RCC 7860 (cell line): ENCODE measurements at places on chromosomes 4 and X.
A peak's percentile ranks its signal among the peaks of the same experiment; 100 is the strongest.

- DNase-seq = peak; percentile 26
Observed at GRCh38 chrX:107659768-107660167, 31.5 kb downstream of the PRPS1 start.

DNA sequence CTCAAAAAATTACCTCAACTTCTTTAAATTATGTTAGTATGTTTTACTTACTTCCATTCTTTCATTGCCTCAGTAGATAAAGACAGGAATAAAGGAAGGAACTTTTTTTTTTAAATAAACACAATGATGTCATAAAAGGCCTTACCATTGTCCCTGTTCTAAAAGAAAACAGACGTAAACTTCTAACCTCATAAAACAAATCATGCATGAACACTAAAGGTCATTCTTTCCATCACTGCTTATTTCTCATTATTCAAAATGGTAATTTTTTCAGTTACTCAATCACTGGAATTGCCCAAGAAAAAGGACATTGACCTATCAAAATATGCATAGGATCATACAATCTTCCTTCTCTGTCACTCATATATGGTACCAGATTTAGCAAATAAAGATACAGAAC lies 32.2 kb upstream of the ARMCX2 start:
- DNase-seq = no peak

- no peak for DNase-seq
Observed at GRCh38 chr4:40199999-40200874, 3.4 kb downstream of the RHOH start.

GRCh38 chrX:13270360-13270759 lies 49.5 kb downstream of the ATXN3L start:
- no peak for DNase-seq

DNA sequence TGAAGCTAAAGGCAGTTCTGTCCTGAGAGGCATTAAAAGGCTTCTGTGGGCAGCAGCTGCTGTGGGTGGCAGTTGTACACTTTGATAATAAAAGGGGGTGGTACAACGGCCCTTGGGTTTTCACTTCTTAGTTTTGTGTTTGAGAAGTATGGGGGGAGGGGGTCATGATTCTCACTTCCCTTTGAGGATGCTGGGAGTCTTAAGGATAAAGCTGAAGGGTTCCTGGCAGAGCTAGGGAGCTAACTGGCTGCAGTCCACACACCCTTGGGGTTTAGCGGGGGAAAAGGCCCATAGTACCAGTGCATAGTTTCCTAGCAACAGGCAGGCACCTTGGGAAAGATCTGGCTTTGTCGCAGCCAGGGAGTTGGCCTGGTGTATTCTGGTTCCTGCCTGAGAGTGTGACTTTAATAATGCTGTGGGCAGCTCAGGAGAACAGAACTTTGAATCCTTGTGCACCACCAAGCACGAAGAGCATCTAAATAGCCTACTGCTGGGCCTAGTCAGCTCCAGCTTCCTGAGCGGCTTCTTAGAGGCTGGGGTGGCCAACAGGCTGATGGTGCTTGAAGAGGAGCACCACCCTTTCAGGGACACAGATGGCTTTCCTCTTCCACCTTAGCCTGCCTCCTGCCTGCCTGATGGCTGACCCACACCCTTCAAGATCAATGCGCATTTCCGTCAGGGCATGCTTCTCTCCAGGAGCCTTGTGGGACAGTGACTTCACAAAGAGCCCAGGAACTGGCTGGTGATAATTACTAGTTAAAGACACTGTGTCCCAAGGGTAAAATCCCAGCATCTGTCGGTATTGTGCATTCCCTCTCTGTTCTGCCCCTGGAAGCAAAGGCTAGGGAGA lies 12.5 kb downstream of the ZBTB33 start:
- DNase-seq = no peak

- DNase-seq = peak; percentile 6
Observed at GRCh38 chr4:180827232-180828009, 1415.8 kb upstream of the TENM3 start.

- no peak for DNase-seq
Observed at GRCh38 chr4:8328866-8329559, 59.5 kb downstream of the HTRA3 start.

DNA sequence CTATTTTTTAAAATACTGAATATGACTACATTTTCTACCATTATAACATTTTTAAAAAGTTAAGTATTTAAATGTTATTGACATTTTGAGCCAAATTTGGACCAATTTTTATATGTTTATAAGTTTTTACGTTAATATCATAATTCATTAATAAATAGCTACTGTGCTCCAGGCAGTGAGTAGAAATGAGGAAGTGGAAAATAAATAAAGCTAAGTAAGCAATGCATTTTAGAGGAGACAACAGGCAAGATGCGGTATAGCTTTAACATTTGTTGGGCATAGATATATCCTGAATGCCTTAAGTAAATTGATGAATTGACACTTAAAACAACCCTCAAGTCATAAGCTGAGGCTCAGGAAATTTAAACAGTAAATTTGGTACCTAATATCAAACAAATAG lies 474.8 kb downstream of the PCDH10 start:
- DNase-seq = no peak

DNA sequence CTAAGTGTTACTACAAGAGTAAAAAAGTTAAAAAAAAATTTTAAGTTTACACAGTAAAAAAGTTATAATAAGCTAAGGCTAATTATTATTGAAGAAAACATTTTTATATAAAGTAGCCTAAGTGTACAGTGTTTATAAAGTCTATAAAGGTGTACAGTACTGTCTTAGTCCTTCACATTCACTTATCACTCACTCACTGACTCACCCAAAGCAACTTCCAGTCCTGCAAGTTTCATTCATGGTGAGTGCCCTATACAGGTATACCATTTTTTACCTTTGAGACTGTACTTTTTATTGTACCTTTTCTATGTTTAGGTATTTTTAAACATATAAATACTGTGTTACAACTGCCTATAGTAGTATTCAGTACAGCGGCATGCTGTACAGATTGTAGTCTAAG lies 74.2 kb downstream of the TMEM165 start:
- no peak for DNase-seq

DNA sequence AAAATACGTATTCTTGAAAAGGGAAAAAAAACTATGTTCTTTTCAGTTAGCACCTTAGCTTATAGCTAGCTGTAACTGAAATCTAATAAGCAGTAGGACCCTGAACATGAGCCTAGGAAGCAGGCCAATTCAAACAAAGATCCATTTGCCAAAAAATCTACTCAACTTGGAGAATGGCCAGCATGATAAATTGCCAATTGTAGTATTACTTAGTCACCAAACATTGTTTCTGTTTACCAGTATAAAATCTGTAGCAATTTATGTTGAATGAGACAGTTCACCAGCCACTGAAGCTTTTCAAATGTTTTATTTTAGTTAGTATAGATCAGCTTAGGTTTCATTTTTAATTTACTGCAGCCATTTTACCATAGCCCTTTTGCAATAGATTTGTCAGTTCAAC lies 323.6 kb upstream of the DIPK2B start:
- no peak for DNase-seq

DNA sequence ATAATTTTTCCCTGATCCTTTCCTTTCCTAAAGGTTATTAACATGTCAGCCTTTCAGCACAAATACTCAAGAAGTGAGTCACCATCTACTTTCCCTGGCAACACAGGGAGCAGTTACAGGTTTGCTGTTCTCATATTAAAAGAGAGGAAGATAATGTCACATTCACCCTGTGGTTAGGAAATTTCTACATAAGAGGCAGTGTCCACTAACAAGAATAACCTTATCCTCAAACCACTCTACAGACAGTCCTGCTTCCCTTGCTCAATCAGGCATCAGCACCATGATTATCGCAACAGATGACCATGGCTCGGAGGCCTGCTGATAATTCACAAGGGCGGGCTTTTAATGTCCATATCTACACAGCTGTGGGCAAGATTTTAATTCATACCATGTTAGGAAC lies 30.9 kb downstream of the RNF150 start:
- DNase-seq = peak; percentile 45

DNA sequence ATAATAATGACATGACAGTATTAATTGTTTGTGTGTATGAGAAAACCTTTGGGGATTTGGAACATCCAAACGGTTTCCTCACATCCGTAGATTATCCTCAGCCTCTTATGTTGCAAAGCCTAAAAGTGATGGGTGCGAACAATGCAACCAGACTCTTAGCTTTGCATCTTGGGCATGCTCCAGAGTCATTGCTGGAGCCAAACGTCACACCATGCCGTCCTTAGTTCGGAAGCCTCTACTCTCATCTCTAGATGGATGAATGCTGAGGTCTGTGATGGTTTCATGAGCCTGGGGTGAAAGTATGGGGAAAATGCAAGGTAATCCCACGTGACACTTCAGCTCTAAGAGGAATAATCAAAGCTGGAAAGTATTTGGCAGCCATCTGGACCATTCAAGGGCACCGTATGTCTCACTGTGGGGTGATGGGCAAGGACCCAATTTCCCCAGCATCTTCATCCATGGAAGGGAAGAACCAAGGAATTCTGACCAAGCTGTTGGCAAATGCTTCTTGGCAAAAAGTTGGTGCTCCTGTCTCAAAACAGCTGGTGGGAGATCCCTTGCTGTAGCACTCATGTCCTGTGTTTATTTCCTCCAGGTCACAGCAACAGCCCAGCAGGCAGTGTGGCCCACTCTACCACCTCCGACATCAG lies 6.3 kb upstream of the RTL5 start:
- no peak for DNase-seq

- no peak for DNase-seq
Observed at GRCh38 chr4:177293208-177294033, 16.3 kb upstream of the NEIL3 start.

DNA sequence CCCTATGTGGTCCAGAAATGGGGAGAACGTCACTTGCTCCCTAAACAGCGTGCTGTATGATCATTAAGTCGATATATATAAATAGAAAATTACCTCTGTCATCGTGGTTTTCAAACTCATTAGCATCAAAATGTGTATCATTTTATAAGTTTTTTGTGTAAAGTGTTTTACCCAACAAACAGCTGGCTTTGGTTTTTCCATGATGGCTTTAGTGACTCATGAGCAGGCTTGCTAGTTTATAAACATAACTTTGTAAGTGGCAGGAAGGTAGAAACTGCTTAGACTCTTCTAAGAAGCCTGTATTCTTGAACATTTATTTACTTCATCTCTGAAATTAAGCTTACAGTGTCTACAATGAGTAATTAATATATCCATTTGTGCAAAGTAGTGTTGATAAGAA lies 108.4 kb upstream of the DIPK2B start:
- no peak for DNase-seq

DNA sequence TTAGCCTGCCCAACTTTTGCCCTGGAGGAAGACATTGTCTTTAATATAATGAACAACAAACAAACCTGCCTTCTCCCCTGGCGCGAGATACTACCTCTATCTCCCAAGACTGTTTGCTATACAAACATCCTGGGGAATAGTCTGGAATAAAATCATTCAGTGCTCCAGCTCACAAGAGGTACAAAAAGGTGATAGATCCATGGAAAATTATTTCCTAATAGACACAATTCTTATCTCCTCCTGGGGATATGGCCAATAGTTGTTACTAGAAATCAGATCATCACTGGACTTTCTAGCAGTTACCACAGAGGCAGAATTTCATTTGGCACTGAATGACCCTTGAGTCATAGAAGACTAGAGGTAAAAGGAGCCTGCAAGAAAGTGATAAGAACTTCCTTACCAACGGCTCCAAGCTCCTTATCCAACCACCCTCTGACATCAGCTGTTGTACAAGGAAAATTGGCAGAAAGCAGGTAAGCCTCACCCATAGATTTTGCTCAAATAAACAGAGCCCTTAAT lies 38.1 kb downstream of the MID1 start:
- peak; percentile 47 for DNase-seq

DNA sequence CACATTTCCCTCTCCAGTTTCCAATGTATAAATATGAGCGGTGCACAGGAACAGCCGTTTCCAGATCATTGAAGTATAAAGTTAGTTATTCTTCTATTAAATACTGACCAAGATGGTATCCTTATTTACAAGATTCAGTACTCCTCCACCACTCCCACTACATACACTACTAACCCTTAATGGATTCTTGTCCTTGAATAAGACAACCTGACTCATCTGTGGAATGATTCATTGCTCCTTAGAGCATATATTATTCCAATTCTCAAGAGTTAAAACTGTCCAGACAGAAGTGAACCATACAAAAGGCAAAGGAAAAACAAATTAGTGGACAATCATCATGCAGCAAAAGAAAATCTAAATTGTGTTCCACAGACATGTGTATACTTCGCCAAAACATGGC lies 373.3 kb downstream of the IDS start:
- peak; percentile 39 for DNase-seq

DNA sequence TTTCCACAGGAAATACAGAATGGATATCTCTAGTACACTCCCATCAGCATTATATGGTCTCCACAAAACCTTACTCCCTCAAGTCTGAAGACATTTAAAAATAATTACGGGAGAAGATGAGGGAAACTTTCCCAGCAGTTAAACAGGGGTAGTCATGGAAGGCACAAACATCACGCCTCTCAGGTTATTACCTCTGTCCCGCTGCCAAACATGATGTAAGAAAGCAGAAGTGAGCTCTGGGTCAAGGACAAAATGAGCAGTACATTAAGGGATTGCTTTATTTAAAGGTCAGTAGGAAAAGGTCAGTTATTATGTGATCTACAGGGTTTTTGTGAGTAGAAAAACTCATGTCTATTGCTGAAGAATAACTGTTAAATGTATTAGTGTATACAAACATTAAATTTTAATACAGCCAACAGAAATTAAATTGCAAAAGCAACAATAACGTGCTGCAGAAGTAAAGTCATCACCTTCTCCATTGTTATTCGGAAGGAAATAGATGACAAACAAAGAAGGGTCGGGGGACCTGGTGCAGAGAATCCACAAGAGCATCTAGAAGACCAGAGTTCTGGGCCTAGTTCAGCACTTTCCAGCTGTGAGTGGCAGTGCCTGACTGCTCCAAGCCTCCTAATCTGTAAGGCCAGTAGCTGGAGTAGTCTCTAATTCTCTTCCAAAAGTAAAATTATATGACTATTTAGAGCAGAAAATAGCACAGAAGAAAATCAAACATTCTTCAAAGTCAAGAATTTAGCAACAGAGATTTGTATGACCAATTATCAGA lies 171.2 kb downstream of the PPP3CA start:
- DNase-seq = no peak

- no peak for DNase-seq
Observed at GRCh38 chr4:85778632-85779131, 303.7 kb downstream of the ARHGAP24 start.

- peak; percentile 36 for DNase-seq
Observed at GRCh38 chrX:47030339-47030738, 47.9 kb upstream of the RGN start.

- no peak for DNase-seq
Observed at GRCh38 chrX:64195862-64196261, 9.6 kb downstream of the AMER1 start.

DNA sequence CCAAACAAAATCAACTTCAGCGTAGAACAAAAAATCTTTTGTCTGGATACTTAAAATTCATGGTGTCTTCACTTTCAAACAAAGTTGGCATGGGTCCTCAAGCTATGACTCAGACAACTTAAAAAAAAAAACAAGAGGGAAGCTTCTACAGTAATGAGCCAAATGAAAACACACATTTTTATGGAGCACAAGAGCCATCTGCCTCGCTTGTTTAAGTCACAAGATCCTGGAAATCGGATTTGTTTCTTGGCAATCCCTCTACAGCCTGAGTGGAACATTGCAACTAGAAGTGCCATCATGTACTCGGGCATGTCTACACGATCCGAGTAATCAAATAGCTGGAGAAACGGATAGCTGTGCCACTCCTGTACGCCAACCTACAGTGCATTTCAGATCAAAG lies 22.6 kb downstream of the LAMP2 start:
- no peak for DNase-seq
